ENCODE measurements at places on chromosomes 5 and 9.

DNA sequence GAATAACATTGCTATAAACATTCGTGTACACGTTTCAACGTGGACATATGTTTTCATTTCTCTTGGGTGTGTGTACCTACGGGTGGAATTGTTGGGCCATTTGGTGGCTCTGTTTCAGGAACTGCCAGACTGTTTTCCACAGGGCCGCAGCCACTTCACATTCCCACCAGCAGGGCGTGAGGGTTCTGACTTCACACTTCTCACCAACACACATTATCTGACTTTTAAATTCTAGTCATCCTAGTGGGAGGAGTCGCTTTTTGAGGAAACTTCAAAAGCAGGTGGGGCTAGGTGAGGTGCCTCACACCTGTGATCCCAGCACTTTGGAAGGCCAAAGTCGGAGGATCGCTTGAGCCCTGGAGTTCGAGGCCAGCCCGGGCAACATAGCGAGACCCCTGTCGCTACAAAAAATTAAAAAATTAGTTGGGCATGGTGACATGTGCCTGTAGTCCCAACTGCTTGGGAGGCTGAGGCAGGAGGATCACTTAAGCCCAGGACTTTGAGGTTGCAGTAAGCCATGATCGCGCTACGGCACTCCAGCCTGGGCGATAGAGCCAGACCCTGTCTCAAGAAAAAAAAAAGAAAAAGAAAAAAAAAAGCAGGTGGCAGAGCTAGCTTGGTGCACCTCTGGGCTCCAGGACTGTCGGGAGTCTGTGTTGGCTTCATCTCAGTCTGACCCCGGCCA is 28.5 kb downstream of the TSPAN17 start:
- DNase-seq: no peak

DNA sequence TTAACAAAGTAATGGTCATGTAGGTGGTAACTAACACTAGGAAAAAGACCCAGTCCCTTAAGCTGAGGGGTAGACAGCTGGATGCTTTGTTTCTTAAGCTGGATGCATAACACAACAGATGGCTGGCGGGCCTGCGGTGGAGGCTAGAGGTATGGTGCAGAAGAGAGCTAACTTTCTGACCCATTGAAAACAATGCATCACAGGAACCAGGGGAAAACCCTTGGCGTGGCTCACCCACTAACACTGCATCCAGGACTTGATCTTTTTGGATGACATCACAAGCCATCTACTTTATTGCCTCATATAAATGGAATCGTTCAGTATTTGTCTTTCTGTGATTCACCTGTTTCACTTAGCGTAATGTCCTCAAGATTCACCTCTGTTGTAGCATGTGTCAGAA is 138.7 kb downstream of the AUH start:
- DNase-seq: no peak

DNA sequence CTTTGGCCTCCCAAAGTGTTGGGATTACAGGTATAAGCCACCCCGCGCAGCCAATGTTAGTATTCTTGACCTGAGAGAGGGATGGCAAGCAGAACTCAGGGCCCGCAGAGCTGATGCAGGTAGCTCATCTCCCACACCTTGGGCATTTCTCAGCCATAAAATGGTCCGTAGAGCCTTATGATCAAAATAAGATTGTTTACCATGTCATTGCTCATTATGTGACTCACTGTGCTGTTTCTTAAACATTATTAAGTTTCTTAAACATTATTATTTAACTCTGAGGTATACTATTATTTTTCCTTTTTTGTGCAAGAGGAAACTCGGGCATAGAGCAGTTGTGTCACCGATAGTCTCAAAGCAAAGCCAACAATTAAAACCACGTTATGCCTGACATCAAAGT is 42.4 kb upstream of the POU4F3 start:
- DNase-seq: no peak

DNA sequence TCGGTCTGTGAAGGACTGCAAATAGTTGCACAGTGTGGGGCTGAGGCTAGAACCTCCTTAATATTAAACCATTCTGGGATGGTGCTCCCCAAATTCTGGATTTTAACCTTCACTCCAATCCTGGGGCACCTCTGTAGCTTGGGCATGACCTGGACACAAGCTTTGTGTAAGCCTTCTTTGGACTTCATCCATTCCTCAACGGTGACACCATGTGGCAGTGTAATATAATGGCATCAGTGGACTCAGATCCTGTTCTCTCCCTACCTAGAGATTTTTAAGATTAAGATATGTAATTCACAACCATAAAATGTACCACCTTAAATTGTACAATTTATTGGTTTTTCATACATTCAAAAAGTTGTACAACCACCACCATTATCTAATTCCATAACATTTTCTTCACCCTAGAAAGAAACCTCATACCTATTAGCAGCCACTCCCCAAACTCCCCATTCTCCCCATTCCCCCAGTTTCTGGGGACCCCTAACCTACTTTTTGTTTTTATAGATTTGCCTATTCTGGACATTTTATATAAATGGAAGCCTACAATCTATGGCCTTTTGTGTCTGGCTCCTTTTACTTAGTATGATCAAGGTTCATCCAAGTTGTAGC is 4.8 kb upstream of the PLGRKT start:
- DNase-seq: peak; percentile 85

DNA sequence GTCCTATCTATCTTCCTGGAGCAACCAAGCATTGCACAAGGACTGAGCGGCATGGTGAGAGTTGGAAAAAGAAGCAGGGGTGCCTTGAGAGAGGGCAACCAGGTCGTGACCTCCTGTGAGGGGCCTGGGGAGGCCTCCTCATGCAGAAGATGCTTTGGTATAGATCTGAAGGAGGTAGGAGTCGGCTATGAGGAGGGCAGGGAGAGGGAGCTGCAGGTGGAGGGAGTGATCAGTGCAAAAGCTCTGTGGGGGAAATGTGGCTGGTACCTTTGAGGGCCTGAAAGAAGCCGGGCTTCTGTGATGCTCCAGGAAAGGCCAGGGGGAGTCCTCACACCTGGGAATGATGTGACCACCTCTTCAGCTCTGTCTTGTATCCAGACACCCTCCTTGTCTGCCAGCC is 3.6 kb upstream of the SLC25A48 start:
- DNase-seq: no peak

GRCh38 chr5:93993161-93993560 is 251.8 kb upstream of the POU5F2 start:
- no peak for DNase-seq

DNA sequence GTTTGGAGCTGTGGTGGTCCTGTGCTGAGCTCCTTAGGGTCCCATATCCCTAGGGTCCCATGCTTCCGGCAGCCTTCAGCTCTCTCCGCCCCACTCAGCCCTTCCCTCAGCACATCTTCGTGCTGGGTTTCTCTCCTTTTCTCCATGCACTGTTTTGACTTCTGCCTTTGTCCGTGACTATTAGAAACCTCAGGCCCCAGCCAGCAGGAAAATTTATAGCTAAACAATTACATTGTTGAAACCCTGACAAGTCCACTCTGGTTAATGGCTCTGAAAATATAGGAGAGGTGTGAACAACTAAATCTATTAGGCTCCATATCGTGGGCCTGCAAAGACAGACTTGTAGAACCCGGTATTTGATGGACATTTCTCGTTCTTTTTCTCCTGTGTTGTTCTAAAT is 523.7 kb downstream of the CCDC171 start:
- DNase-seq: no peak

DNA sequence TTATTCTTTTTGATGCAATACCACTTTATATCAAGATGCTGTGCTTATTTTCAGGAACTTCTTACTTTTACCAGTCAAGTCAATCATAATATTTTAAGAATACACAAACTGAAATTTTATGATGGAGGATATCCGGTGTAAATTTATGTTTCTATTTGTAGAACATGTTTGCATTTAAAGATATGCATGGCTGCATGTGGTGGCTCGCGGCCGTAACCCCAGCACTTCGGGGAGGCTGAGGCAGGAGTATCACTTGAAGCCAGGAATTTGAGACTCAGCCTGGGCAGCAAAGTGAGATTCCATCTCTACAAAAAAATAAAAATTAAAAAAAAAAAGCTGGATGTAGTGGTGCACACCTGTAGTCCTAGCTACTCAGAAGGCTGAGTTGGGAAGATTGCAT is 73.5 kb upstream of the ALDH1A1 start:
- DNase-seq: no peak

Data from Ammon's horn (tissue), 1 donor.